ENCODE measurements at places on chromosomes 5 and 9. TPM values are rescaled to one million over a fixed set of nuclear protein-coding genes. Genes with fewer than 3 reads are reported as not detected.

DNA sequence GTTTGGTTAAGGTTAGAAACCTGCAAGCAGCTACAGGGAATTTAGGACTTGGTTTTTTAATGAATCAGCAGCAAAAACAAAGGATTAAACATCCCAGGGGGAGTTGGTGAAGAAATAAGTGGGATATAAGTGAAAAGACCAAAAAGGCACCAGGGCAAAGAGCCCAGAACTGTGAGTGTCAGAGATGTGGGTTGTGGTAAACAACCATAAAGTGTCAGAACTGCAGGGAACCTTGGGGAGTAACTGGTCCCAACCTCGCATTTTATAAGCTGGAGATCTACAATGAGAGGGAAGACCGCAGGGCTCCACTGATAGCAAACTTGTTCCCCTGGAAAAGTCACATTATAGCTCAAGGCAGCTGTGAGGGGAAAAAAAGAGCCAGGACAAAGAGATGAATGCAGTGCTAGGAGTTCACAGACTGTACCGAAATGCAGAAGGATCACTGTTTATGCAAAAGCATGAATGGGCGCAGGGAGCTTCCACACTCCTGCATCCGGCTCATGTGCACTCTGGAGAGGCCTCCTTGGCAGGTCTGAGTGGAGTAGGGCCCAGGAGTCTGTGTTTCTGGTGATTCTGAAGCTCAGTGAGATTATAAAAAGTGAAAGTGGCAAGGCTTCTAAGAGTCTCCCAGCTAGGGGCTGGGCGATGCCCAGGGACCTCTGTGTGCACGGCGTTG is 156.3 kb downstream of the GOLPH3 start:
- no peak for DNase-seq

DNA sequence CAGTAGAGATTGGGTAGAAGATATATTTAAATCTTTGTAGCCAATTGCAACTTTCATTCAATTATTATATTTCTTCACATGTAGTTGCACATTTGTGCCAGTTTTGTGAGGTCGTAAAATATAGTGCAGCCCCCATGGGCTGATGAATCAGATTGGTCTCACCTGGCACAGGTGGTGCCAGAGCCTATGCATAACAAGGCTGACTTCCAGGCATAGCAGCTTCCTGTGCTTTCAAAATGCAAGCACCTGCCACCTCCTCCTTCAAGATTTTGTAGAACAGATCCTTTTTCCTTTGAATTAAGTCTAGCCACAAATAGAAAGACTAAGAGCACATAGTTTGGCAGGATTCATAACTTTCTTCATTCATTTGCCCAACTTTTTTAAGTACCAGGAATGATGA is 87.1 kb downstream of the STARD4 start:
- no peak for DNase-seq

GRCh38 chr9:98808411-98808815 is 943 bp downstream of the GALNT12 start:
- DNase-seq, result peak; percentile 20

RNF183 gene
- not detected for total RNA-seq

DNA sequence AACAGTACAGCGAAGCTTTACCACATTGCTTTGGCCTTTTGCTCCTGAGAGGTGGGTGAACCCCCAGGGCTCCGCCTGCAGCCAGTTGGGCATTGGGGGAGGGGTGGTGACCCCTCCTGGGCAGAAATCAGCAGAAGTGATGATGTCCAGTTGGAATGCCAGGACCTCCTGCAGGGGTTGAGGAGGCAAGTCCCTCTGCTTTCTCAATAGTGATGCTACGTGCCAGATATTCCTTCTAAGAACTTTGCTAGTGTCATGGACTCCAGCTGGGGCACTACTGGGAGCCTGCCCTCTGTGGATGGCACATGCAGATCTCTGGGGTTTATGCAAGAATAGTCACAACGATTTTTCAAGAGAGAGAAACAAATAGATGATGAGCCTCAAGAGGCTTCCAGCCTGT is 95.6 kb downstream of the NDFIP1 start:
- no peak for DNase-seq
